GDM1 (cell line): ENCODE measurements at places on chromosomes 16 and 17.
A peak's percentile ranks its signal among the peaks of the same experiment; 100 is the strongest.

DNA sequence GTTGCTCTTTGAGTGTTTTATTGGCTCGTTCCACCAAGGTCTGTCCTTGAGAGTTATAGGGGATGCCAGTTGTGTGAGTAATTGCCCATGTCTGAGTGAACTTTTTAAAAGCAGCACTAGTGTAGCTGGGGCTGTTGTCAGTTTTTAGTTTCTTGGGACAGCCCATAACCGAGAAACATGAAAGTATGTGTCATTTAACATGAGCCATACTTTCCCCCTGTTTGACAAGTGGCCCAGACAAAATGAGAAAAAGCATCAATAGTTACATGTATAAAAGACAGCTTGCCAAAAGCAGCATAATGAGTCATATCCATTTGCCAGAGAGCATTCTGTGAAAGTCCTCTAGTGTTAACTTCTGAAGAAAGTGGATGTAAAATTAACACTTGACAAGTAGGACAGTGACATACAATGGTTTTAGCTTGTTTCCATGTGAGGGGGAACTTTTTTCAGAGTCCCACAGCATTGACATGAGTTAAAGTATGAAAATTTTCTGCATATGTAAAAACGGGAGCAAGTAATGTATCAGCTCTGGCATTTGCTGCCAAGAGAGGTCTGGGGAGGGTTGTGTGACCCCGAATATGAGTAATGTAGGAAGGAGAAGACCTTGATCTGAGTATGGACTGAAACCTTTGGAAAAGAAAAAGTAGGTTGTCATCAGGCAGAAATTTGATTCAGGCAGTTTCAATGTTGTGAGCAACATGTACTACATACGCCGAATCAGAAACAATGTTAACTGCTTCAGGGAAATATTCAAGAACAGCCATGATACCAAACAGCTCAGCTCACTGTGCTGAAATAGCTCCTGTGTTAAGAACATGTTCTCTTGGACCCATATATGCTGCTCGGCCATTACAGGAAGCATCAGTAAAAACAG is 56.8 kb upstream of the ARL4D start:
- DNase-seq = no peak

- no peak for DNase-seq
Measured at GRCh38 chr17:80245566-80246265, 14.9 kb upstream of the RNF213 start.

DNA sequence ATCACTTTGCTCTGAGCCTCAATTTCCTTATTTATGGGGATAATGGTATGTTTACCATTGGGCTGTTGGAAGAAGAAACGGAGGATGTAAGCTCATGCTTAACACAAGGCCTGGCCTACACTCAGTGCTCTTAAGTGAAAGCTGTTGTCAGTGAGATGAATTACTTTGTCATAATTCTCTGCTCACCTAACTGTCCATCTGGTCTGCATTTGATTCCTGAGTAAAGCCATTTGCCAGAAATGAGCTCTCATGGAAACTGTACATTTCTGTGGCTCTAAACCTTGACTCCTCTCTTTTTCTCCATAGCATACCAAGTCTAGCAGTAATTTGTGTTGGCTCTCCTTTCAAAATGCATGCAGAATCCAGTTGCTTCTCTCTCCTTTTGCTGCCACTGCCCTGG is 445.7 kb downstream of the UTP18 start:
- no peak for DNase-seq

GRCh38 chr16:70750893-70751467 is 50.0 kb downstream of the VAC14 start:
- DNase-seq = no peak

GRCh38 chr17:42180922-42181850 is at the start of gene KCNH4:
Gene KCNH4 (minus strand): TSS chr17:42181142. CDS start chr17:42180945, 197 bp downstream.
- peak; percentile 88 for DNase-seq
